ENCODE measurements at places on chromosomes 1 and 21.

- DNase-seq, result no peak
These were observed 55.4 kb upstream of the LPGAT1 start for GRCh38 chr1:211885747-211886522.

DNA sequence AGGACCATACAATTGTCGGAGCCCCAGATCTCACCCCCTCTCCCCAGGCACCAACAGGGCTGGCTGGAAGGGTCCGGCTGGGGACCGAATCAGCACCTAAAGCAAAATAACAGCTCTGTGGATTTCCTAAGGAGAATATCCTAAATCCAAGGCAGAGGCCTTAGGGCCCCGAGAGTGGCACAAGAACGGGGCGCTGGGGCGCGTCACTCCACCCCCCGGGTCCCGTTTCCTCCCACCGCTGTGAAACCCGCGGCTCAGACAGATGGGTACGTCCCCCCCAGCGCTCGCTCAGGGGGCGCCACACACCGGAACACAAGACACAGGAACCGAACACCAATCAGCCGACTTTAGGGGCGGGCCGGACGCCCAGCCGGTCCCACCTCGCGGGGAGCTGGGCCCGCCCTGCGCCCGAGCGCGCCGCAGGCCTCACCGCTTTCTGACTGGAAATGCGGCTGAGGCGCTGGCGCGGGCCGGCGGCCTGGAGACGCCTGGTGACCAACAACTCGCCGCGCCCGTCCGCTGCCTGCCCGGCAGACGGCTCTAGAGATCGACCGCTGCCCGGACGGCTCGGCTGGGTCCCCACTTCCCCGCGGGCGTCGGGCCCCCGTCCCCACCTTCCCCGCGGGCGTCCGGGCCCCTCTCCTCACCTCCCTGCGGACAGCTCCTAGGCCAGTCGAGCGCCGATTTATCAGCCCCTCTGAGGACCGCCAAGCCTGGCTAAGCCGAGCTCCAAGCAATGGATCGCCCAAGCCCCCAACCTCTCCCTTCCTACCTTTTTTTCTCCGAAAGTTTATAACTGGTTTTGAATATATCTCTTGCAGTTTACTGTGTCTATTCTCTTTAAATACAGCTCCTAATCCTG, at the start of gene HFM1:
TSS of gene HFM1 (minus strand) at position 687 of the 862 bp plus-strand sequence. CDS start 3,755 bp downstream, outside the sequence.
- DNase-seq, result peak; percentile 34

DNA sequence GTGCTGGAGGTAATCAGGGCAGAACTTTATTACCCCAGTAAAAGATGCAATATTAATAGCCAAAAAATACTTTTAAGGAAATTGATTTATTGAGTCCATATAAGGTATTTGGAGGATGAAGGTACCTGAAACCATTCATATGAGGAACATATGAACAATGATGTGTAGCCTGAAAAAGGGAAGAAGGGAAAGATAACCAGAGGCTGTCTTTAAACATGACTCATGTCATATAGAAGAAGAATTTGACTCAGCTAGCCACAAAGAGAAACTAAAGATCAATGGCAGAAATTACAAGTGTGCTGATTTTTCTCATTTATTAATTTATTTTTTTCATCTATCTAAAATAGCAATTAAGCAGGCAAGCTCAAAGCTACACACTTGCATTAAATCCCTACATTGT, 136.2 kb upstream of the DUSP10 start:
- no peak for DNase-seq

GRCh38 chr1:157969697-157970485, 23.6 kb upstream of the KIRREL1 start:
- DNase-seq, result no peak

DNA sequence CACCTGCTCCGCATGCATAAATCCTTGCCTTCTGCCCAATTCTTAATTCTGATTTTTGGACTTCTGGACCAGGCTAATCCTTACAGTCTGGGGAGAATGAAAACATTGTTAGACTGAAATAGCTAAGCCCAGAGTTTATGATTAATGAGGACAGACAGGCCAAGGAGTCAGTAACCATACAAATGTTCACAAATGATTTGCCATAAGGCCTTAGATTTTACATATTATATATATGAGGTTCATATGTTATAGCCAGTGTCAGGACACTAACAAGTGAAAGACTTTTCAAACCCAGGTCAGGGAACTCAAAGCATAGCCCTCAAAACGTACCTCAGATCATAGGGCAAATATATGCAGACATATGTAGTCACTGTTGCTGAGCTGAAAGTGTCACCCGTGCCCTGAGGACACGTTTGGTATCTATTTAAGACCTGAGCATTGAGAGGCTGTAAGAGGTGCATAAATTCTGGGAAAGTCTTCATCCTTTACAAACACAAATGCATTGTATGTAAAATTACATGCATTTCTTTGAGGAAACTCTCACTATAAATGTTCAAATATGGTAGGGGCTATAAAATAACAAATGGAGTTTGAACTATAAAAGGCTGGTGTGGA, 45.3 kb upstream of the FBXO28 start:
- DNase-seq, result no peak

Measured in hypothalamus (tissue), 51 donors.